Activated effector memory CD4-positive, alpha-beta T cell treated with Interleukin-2 at 50 U/mL for 16 hours (primary cell): ENCODE measurements at places on chromosomes 4 and X.

GRCh38 chr4:138542191-138542776 is 300.1 kb upstream of the SLC7A11 start:
- DNase-seq: no peak

DNA sequence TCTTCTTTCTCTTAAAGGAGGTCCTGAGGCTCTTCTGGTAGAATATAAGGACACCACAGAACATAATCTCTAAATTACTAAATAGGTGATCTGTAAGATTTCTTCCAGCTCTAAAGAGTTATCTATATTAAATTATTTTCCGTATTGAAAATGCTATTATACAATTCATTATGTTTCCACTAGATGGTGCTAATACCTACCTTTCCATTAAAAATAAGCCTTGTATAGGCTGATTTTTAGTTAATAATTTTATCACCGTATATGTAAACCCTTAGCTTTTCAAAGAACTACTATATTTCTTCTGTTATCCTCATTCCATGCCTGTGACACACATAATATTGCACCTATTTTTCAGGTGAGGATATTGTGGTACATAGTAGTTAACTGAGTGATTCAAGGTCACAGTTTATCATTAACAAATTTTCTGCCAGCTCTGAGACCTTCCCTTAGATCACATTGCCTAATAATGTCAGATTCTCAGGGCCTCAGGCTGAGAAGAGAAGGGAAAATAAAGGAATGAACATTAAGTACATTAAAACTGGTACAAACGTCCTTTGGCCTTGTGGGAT is 138.8 kb downstream of the TEX11 start:
- no peak for DNase-seq

DNA sequence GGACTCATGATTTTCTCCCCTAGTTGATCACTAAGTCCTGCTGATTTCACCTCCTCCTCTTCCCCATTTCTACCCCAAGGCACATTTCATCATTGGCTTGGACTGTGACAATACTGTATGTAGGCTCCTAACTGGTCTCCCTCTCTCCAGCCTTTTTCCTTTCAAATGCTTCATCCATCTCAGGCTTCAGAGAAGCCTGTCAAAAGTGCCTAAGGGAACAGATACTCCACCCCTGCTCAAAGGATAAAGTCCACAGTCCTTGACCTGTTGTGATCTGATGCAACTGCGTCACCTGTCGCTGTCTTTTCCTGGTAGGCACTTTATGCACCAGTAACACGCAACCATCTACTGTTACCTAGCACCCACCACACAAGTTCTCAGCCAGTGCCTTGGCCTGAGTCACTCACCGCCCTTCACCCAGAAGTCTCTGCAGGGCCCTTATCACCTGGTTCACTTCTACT is 12.8 kb downstream of the SCARB2 start:
- no peak for DNase-seq

GRCh38 chr4:37967736-37968135 is 7.5 kb downstream of the PTTG2 start:
- no peak for DNase-seq

DNA sequence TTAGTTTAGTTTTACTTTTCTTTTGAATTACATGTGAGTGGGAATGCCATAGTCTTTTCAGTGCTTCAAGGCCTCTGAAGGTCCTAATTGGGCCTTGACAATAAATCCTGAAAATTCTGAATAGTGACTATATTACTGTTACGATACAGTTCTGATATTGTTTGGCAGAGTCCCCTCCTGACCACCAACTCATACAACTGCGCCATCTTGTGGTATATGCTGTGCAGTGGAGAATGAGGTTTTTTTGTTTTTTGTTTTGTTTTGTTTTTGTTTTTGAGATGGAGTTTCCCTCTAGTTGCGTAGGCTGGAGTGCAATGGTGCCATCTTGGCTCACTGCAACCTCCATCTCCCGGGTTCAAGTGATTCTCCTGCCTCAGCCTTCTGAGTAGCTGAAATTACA is 56.6 kb upstream of the CHRDL1 start:
- DNase-seq: no peak

GRCh38 chr4:153521478-153521877 is 55.3 kb downstream of the TMEM131L start:
- DNase-seq: no peak

- no peak for DNase-seq
These were observed 76.1 kb upstream of the SH3RF1 start for GRCh38 chr4:169346840-169347239.

- no peak for DNase-seq
These were observed 101.3 kb upstream of the BANK1 start for GRCh38 chr4:101689220-101689619.

DNA sequence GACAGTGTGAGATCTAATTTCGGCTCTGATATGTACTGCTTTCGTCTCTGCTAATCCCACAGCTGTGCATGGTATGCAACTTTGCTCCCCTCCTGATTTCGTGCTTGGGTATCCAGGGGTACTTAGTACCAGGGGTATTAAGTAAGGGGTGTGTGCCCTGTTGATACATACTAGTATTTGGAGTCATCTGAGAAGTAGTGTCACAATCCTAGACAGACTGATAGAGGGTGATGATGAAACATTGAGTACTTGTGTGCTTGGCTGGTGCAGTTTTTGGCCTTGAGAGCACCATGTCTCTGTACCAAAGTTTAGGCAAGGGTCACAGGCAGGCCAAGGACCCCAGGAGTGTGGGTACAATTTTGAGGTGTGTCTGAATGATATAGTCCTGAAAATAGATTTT is 10.9 kb downstream of the GPAT3 start:
- no peak for DNase-seq

DNA sequence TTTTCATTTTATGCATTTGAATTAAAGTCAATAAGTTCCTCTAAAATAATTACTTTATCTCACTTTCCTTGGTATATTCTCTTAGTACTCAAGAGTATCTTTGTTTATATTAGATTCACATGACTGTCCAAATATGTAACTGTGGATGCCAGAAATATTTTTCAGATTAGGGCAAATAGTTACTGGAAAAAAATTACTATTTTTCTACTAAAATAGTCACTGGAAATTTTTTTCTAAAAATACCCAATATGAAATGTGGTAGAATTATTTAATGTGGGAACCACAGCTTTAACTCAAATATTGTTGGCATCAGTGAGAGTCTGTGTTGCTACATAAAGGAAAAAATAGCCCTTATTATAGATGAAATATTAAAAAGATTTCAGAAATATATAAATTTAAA is 70.4 kb upstream of the NMU start:
- no peak for DNase-seq

- DNase-seq: no peak
These were observed 483.6 kb downstream of the SH2D1A start for GRCh38 chrX:124829930-124830329.

GRCh38 chr4:130632731-130633604 is 1537.0 kb downstream of the C4orf33 start:
- DNase-seq: no peak

GRCh38 chr4:54001668-54002365 is 62.6 kb downstream of the CHIC2 start:
- DNase-seq: no peak

DNA sequence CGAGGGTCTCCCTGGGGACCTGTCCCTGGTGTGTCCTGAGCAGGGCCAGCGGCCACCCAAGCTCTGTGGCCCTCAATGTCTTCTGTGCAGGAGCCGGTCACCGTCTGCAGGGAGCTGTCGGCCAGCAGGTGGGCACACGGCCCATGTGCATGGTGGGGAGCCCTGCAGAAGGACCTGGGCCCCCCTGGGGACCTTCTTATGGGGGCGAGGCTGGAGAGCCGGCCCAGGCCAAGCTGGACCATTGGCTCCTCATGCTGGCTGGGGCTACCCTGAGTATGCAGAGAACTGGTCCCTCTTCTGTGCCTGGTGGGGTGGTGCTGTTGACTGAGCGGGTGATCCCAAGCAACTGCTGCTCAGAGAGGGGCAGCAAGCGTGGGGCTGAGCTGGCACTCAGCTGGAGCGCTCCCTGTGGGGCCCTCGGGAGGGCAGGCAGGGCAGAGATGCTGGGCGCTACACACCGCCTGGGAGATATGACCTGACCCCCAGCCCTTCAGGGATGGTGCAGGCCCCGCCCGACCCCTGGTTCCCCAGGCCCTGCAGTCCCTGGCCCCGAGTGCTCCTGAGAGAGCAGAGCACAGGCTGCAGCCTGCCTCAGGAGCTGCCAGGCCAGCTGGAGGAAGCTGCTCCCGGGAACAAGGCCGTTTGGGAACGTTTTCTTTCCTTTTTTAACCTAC is 14.8 kb downstream of the NAT8L start:
- DNase-seq: no peak

- peak; percentile 16 for DNase-seq
These were observed at the start of gene RNF212 for GRCh38 chr4:1113311-1114009. RNF212 (minus strand) TSS chr4:1113564; CDS start chr4:1113464, 100 bp downstream.

DNA sequence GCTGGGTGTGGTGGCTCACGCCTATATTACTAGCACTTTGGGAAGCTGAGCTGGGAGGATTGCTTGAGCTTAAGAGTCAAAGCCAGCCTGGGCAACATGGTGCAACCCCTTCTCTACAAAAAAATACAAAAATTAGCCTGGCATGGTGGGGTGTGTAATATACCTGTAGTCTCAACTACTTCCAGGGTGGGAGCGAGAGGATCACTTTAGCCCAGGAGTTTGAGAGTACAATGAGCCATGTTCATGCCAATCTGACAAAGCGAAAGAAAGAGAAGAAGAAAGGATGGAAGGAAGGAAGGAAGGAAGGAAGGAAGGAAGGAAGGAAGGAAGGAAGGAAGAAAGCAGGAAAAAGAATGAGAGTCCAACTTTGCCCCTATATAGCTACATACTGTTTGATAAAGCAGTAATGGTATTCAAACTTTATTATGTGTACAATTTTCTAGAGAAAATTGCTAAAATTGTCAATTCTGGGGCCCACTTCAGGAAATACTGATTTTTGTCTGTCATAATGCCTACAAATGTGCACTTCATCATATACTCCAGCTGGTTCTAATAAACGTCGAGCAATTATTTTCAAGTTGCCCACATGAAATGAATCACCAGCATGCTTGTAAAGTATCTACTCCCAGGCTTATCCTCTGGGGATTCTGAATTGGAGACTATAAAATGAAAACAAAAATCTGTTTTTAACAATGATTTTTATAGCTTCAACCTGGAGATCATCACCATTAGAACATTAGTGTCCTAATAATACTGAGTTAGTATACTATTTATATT is 132.3 kb downstream of the NDST4 start:
- no peak for DNase-seq

DNA sequence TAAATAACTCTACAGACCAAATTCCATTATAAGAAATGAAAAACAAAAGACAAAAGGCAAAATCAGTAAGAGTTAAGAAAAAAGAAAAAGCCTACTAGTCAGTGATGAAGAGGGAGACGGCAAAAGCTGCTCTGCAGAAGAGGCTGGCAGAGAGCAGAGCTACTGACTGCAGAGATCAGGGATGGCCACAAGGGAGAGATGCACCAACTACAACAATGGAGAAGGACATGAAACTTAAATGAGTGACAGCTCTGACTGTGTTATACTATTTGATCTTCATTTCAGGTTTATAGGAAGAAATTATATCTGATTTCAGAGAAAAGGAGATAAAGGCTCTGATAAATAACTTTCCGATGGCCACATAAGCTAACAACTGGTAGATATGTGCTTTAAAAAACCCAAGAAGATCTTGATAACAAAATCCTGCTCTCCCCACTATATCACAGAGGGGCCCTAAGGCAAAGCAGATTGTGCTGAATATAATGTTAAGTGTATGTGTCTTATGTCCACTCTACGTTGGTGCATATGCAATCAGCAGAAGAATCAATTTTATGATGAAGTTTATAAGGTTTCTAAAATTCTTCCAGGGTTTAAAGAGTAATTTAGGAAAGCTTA is 58.4 kb upstream of the COX18 start:
- no peak for DNase-seq

- DNase-seq: no peak
These were observed 200.2 kb upstream of the FAM241A start for GRCh38 chr4:111945014-111945413.

- no peak for DNase-seq
These were observed 19.5 kb upstream of the BOD1L1 start for GRCh38 chr4:13647031-13647430.

GRCh38 chr4:142307857-142308256 is 538.2 kb downstream of the INPP4B start:
- DNase-seq: no peak

GRCh38 chr4:79756140-79756895 is 316.7 kb downstream of the ANTXR2 start:
- no peak for DNase-seq

- no peak for DNase-seq
These were observed 758.6 kb downstream of the PDHA2 start for GRCh38 chr4:96598465-96598864.

DNA sequence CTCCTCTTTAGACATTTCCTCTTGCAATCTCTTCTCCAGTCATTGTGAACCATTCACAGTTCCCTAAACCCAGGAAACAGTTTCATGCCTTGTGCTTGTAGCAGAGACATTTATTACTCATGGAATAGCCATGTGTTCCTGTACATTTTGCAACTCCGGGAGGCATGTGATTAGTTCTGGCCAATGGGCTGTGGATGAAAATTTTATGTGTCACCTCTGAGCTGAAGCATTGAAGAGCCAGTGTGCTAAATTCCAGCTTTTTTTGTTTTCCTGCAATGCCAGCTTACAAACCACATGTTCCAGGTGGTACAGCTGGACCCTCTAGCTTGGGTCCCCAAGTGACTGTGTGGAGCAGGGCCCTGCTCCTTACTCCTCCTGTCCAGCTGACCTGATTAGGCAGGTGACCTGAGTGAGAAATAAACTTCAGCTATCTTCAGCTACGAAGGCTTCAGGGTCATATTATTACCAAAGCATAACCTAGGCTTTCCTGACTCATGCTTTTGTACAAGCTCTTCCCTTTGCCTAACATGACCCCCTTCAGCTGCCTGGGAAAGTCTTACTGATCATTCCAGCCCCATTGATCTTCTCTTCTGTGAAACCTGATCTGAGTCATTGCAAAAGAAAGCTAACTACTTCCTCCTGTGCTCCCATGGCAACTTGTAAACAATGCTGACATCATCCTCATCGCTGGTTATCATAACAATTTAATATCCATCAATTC is 200.4 kb downstream of the PTTG2 start:
- DNase-seq: no peak

DNA sequence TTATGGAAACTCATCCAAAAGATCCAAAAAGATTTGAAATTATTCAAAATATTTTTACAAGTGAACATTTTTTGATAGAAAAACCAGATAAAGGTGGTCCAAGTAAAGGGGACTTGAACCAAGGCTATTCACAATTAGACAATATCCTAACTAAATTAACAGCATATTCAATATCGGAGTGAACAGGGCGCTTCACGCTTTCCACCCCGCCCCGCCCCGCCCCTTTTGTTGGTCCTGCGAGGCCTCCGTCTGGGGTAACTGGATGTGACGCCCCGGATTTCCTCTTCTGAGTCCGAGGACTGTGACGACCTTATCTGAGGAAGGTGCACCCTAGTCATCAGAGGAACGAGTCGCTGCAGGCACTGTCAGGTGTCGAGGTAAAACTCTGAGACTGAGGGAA is at the start of gene MAGEB16:
Gene MAGEB16 (plus strand): TSS at position 301 of the 400 bp plus-strand sequence. CDS start 3,855 bp downstream, outside the sequence.
- DNase-seq: no peak

DNA sequence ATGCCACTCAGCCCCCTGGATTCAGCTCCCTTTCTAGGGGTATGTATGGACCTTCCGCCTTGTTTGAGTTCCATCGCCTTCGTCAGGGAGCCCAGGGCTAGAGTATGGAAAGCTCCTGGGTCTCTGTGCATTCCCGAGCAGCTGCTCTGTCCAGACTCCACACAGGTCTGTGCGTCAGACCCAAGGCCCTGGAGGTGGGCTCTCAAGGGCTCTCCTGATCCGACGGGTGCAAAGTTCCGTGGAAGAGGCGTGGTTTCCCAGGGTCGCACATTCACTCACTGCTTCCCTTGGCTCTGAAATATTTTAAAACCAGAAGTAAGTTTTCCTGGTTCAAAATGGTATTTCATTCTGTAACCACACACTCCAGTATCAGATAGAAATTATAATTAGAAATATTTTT is 863.2 kb downstream of the TRIML1 start:
- DNase-seq: no peak
